ENCODE measurements at places on chromosomes 6 and 20.

GRCh38 chr20:36159833-36160232 lies 5.3 kb downstream of the EPB41L1 start:
- DNase-seq = no peak

DNA sequence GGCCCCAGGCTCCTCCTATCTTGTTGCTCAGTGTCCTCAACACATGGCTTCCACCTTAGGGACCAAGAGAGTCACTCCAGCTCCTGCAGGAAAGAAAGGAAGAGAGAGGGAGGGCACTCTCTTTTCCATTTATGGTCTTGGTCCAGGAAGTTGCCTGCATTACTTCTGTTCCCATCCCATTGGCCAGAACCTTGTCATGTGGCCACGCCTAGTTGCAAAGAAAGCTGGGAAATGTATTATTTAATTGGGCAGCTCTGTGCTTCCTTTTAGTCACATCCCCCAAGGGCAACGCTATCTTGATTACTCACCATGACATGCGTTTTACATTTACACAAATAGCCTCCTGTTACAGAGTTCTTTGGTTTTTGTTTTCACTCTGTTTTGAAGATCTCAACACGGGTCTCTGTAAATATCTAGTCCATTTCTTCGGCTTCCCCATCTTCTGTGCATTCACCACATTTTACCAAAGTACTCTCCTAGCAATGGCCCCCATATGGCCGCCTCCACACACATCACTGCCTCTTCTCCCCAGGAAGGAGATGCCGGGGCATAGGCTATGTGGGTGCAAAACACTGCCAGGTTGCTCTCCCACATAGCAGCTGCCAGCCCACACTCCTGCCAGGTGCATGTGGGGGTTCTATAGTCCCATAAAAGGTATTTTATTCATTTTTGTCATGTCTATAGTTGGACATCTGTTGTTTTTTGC lies 35.7 kb upstream of the ZMYND8 start:
- DNase-seq = peak; percentile 68

- no peak for DNase-seq
These were observed 18.9 kb downstream of the VPS52 start for GRCh38 chr6:33252759-33253158.

DNA sequence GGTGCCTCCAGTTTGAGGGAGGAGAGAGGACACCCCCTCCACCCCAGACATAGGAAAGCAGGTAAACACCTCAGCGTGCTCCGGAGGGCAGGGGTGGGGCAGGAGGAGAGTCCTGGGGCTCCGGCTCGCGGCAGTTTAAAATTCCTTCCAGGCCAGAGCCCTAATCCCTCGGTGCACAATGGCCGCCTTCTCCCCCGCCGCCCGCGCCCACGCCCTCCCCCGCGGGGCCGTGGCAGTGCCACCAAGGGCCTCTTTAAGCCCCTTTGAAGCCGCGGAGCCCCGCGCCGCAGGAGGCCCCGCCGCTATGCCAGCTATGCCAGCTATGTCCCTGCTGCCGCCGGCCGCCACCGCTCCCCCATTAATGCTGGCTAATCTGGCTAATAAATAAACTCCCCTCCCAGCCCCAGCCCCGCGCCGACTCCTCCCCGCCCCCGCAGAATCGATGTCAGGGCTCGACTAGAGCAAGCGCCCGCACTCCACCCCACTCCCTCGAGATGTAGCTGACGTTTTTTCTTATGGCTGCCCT lies 125.1 kb downstream of the MRPL14 start:
- DNase-seq = peak; percentile 77

DNA sequence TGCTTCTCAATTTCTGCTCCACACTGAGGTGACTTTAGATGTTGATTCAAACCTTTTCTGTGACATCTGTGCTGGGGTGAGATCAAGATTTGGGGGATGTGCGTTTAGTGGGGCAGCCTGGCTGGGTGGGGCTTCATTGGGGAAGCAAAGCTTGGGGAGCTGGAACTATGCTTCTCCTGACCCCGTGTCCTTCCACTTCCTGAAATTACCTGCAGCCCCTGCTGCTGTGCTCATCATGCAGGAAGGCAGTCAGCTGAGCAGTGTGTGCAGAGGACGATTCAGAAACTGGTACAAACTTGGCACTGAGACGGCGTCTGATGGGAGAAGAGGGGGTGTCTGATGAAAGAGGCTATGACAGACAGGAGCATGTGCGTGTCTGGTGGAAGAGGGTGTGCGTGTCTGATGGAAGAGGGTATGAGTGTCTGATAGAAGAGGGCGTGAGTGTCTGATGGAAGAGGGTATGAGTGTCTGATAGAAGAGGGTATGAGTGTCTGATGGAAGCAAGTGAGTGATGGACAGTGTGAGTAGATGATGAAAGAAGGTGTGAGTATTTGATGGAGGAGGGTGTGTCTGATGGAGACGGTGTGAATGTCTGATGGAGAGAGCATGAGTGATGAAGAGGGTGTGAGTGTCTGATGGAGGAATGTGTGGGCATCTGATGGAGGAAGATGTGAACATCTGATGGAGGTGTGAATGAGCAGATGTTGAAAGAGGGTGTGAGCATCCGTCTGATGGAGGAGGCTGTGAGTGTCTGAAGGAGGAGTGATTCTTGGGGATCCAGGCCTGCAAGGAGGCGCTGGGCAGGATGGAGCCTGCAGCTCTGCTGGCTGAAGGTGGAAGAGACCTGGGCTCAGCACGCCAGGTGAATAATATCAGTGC lies 103.4 kb downstream of the SYCP2 start:
- DNase-seq = no peak

DNA sequence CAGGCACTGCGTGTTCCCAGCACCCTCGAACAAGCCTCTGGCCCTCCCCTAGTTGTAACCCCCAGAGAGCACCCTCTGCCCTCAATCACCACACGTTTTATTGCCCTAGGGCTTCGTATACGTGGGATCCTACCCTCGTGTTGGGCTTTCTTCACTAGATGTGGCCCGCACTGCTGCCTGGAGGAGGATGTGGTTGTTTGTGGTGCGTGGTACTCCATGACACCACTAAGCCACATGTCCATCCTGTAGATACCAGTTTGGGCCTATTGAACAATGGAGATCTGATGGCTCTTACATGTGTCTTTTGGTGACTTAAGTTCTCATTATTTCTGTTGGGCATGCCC lies 17.0 kb downstream of the SLC2A4RG start:
- no peak for DNase-seq

DNA sequence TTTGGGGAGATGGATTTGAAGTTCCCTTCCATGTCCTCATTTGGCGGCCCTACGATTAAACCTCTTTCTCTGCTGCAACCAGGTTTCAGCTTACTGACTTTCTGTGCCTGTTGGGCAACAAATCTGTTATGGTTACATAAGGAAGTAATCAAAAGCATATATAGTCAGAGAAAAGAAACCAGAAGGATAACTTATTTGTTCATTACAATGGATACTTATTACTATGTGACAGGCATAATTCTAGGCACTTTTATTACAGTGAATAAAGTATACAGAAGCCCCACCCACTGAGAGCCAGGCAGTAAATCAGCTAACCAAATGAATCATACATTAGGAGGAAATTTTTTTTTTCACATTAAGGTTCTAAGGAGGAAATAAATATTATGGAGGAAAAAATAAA lies 9.6 kb upstream of the TRIM31 start:
- DNase-seq = no peak

DNA sequence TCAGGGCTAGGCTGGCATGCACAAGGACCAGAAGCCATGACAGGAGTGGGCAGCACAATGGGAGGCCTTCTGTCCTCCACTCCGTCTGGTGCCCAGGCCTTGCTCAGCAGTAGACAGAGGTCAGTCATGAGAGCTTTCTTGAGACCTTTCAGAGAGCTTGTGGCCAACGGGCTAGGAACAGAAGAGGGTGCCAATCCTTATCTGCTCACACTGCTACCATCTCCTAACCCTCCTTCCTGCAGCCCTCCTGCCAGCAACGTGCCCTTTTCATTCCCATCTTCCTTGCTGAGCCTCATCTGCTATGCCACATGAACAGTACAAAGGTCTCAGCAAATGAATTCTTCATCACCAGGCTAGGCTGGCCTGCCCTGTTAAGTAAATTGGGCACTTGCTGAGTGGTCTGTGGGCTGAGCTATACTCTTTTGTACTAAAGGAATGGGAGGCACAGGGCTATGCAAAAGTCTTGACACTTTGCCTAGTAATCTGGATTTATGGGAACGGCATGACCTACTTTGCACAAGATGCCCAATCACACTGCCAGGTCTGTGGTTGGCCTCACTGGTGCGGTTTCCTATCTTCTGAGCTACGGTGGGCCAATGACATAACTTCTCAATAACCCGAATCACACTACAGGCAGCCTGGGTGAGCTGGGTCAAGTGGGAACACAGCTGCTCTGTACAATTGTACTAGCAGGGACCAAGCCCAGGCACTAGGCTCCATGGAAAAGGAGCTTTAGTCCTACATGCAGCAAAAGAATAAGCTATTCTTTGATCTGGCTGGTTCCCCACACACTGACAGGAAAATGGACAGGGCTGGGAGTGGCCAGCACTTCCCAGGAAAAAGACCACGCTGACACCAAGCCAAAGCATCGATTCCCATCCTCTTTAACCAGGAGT lies 47.8 kb downstream of the ELOVL5 start:
- no peak for DNase-seq

GRCh38 chr6:2097464-2097863 lies 147.9 kb downstream of the GMDS start:
- no peak for DNase-seq

- DNase-seq = no peak
These were observed 62.0 kb upstream of the CD93 start for GRCh38 chr20:23147964-23148730.

- no peak for DNase-seq
These were observed 140.9 kb downstream of the DLL1 start for GRCh38 chr6:170149681-170150589.

- DNase-seq = peak; percentile 97
These were observed at the start of gene HTR1E for GRCh38 chr6:86937219-86938079. TSS of gene HTR1E (plus strand) at chr6:86937528. CDS start at chr6:87015335, 77,807 bp downstream.

DNA sequence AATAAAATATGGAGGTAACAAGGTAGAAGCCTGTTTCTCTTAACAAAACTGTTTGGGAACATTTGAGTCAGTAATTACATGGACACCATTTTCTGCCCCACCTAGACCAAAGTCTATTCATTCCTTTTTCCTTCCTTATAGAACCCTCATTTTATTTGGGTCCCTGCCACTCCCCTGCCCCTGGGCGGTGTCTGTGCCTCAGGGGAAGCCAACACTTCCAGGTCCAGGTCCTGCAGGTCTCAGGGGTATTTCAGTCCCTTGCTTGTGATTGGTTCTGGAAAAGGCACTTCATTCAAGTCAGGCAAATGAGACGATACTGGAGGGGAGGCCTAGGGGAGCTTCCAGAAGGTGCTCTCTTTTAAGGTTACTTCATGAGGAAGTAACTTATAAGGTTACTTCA lies 42.3 kb downstream of the SLC35D3 start:
- no peak for DNase-seq

- no peak for DNase-seq
These were observed 16.9 kb upstream of the MTG2 start for GRCh38 chr20:62165762-62166399.

- DNase-seq = no peak
These were observed 494.8 kb upstream of the MAN1A1 start for GRCh38 chr6:119844387-119844786.

DNA sequence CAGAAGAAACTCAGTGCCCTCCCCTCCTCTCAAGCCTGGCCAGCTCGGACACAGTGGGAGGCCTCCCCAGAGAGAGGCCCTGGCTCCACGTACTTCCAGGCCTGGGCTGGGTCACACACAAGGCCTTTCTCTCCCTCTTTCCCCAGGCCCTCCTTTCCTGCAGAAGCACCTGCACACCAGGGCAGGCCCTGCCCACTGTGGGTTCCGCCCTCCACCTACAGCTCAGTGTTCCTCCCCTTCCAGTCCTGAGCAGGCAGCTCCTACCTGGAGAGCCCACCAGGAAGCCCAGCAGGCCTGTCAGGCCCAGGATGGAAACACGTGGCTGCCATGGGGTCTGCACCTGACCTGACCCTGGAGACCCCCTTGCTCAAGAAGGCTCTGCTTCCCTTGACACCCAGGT lies 18.9 kb downstream of the HLA-F start:
- DNase-seq = no peak

DNA sequence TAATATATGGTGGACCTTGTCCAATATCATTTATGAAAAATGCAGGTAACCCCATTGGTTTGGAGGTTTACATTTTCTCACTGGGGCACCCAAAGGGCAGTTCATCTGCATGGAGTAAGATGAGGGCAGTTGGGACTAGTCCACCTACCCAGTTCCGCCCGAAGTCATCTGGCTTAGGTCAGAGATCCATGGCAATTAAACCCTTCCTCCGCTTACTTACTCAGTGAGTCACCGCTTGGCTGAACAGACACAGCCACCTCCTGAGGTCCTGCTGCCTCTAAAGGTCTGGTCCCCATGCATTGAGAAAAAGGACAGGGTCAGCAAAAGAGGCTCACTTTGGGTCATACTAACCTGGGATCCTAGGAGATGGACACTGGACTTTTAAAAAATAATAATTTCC lies 102.9 kb upstream of the PRL start:
- DNase-seq = no peak

DNA sequence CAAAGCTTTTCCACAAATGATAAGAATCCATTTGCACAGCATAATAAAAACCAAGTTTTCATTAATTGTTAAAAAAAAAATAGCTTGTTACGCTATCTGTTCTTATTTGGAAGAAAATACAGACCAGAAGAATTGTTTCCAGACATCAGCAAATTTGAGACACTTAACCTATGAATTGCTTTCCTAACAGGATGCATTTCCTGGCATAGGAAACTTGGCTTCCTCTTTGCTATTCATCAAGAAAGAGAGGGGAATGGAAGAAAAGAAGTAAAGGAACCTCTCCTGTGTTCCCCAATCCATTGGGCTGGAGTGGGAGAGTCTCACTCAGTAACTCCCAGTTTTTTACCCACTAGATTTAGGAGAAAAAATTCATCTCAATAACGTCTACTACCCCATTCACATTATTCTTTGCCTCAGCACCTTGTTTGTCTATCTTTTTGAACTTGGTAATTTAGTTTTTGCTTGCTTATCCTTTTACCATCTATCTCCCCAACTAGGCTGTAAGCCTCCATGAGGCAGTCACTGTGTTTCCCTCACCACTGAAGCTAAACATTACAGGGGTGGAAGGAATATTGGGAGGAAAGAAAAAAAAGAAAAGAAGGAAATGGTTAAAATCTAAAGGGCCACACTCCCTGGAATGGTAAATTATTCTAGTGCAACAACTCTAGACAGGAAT lies 150.3 kb downstream of the COL21A1 start:
- DNase-seq = no peak

- DNase-seq = no peak
These were observed 1957.5 kb upstream of the DEFB115 start for GRCh38 chr20:29299811-29300578.

GRCh38 chr20:58627212-58628072 lies 23.6 kb upstream of the STX16 start:
- no peak for DNase-seq

- DNase-seq = no peak
These were observed 47.7 kb upstream of the CST5 start for GRCh38 chr20:23926944-23927872.

- no peak for DNase-seq
These were observed 544.5 kb downstream of the MAFB start for GRCh38 chr20:40144581-40144980.
